ENCODE measurements at places on chromosomes 12 and 14. TPM values are rescaled to one million over a fixed set of nuclear protein-coding genes. Genes with fewer than 3 reads are reported as not detected.

SYT1 gene
- total RNA-seq = 1.3 TPM

TPPP2 gene
- not detected for total RNA-seq

MEG3 gene
- 164 TPM for total RNA-seq

GPR135 gene
- 4.1 TPM for total RNA-seq

PLA2G1B gene
- total RNA-seq = not detected

SLC4A8 gene
- 4.5 TPM for total RNA-seq

CD69 gene
- total RNA-seq = not detected

MYF5 gene
- not detected for total RNA-seq

OSGEP gene
- 36.7 TPM for total RNA-seq

GPRC5D gene
- total RNA-seq = not detected

SLC25A47 gene
- not detected for total RNA-seq

SERPINA5 gene
- not detected for total RNA-seq

TAS2R46 gene
- total RNA-seq = 6.3 TPM

TTC6 gene
- total RNA-seq = under 0.01 TPM

CCDC196 gene
- not detected for total RNA-seq

IL22 gene
- total RNA-seq = not detected

COX8C gene
- not detected for total RNA-seq

SERPINA10 gene
- total RNA-seq = 0.17 TPM

RASSF3 gene
- 17.6 TPM for total RNA-seq

PKP2 gene
- total RNA-seq = not detected

OR4N2 gene
- 0.17 TPM for total RNA-seq

ADCY6 gene
- 44.5 TPM for total RNA-seq

ULK1 gene
- 17.3 TPM for total RNA-seq

FGF6 gene
- total RNA-seq = not detected

PZP gene
- total RNA-seq = not detected

DHH gene
- under 0.01 TPM for total RNA-seq

KSR2 gene
- not detected for total RNA-seq

KLHDC1 gene
- total RNA-seq = 4.8 TPM

ART4 gene
- 0.44 TPM for total RNA-seq

MSI1 gene
- not detected for total RNA-seq

HOXC5 gene
- total RNA-seq = 0.33 TPM

NTN4 gene
- 11.1 TPM for total RNA-seq

KRT83 gene
- total RNA-seq = not detected

B4GALNT1 gene
- total RNA-seq = 1.3 TPM

TAS2R50 gene
- total RNA-seq = 6.8 TPM

DDX51 gene
- total RNA-seq = 7.1 TPM

MYBPC1 gene
- not detected for total RNA-seq

FSCB gene
- not detected for total RNA-seq
